NCI-H2081 treated with DMSO at 0.1 percent for 48 hours (cell line): ENCODE measurements at places on chromosomes 2 and 18.

DNA sequence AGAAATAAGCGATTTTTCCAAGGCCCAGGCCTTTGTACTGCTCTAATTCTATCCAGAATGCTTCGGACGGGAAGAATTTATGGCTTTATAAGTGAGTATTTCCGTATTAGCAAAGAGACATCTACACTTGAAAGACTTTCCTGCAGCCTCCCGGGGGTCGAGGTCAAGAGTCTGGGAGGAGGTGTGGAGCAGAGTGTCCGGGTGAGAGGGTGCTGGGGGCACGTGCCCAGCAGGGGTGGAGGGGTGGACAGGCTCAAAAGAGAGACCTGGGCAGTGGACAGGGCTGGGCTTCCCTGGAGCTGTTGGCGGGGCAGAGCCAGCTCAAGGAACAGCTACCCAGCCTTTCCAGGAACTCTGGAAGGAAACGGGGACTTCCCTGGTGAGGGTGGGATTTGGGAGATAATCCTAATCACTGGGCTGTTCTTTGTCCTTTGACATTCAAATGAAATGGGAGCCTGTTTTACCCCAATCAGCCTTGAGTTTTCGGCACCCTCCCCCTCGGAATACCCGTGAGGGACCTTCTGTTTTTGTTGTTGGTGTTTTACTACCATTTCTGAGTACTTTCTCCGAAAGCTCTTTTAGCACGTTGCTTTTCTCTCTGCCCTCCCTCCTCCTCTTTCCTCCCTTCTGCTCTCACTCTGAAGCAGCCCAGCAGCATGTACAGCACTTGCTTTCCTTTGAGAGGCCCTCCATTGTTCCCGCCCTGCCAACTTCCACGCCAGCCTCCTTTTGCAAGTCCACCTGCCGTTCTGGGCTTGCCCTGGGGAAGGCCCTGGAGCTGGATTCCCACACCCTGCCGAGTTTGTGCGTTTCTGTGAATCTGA, 164.7 kb downstream of the AGAP1 start:
- no peak for DNase-seq

GRCh38 chr2:120771111-120771780, 35.6 kb downstream of the GLI2 start:
- DNase-seq = no peak

- no peak for DNase-seq
Measured at GRCh38 chr2:237482485-237482884, 4.6 kb upstream of the MLPH start.

DNA sequence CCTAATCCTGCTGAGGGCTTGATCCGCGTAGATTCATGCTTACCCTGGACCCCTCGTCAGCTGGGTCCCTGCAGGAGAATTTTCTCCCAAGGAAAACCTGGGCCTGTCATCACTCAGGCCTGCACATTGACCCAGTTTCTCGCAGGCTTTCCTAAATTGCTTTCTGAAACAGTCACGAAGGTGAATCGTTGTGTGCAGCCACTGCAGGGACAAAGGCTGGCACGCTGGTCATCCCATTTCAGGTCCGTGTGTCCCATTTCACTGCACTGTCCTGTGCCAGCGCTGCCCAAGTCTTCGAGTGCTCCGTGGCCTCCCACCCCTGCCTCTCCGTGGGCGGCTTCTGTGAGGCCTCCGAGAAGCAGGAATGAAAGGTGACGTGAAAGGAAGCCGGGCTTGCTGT, 62.8 kb upstream of the YWHAQ start:
- no peak for DNase-seq

- DNase-seq = no peak
Measured at GRCh38 chr18:11849841-11850634, 1.2 kb upstream of the CHMP1B start.

DNA sequence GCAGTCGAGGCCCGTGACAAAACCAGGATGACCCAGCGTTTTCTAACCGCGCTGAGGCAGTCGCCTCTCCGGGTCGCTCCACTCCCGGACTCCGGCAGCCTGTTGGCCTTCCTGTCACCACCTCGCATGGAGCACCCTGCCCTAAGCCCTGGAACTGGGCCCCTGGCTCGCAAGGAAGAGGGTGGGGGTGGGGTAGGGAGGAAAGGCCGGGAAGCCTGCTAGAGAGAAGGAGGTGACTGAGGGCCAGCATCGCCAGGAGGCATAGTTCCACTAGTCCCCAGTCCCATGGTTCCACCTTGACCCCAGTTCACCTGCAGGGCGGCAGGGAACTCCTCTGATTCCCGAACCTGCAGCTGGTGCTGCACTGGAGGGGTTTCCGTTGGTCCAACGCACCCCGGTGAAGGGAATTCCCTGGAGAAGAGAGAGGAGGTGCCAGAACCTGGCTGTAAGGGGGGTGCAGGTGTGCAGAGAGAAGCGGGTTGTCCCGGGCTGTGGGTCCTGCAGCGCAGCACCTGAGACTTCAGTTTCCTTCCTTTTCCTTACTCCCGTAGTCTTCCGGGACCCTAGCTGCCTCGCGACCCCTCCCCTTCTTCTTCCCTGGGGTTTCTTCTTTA, 11.8 kb upstream of the EN1 start:
- DNase-seq = no peak

DNA sequence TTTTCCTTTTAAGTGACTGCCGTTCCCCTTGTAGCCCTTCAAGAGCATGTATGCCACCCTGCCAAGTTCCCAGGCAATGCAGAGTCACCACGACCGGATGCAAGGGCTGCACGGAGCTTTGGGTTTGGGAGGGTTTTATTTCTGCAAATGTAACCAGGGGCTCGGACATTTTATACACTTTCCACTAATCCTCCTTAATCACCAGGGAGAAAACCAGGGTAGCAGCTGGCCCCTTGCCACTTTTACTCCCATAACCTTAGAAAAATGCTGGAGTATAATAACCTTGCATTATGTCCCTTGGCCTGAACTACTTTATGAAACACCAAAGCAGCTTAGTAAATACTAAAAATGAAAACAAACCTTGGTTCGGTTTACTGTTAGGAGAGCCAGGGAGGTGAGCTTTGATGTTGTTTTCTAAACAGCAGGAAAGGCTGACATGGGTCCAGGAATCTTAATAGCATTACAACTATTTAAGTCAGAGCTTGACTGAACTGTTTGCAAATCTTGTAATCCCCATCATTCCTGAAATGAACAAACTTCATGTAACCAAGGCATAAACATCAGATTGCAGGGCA, 152.8 kb upstream of the RIOK3 start:
- DNase-seq = no peak

- no peak for DNase-seq
Measured at GRCh38 chr2:158297120-158297519, 159.4 kb downstream of the CCDC148 start.

- DNase-seq = no peak
Measured at GRCh38 chr2:182499706-182500470, 73.1 kb upstream of the PDE1A start.

DNA sequence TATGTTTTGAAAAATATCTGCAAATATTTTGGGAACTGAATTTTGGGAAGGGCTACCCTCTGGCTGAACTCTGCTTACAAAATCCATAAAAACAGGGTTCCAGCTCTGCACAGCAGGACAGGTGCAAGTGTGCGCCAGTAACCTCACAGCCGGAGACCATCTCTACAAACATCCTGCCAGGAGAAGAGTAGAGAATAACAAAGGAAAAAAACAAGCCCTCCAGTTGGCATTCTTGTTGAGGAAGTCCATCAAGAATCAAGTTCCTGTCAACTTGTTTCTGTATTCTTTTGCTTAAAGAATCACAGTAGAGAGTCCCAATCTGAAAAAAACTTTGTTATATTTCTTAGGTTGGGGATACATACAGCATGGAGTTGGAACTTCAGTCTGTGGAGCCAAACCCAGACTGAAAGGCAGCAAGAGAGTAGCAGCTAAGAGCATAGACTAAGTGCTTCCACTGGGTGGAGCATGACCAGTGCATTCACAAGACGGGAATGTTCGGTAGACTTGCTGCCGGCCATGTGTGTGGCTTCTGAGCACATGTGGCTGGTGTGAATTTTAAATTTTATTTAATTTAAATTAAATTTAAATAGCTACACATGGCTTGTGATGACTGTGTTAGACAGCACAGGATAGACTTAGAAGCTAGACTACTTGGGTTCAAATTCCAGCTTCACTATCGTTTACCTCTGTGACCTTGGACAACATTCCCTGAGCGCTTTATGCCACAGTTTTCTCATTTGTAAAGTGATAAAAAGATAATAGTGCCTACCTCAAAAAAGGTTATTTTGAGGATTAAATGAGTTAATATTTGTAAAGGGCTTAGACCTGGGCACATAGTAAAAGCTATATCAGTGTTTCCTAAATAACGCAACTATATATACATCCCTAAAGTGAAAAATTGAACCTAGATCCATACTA, 41.9 kb downstream of the SPTBN1 start:
- DNase-seq = no peak

DNA sequence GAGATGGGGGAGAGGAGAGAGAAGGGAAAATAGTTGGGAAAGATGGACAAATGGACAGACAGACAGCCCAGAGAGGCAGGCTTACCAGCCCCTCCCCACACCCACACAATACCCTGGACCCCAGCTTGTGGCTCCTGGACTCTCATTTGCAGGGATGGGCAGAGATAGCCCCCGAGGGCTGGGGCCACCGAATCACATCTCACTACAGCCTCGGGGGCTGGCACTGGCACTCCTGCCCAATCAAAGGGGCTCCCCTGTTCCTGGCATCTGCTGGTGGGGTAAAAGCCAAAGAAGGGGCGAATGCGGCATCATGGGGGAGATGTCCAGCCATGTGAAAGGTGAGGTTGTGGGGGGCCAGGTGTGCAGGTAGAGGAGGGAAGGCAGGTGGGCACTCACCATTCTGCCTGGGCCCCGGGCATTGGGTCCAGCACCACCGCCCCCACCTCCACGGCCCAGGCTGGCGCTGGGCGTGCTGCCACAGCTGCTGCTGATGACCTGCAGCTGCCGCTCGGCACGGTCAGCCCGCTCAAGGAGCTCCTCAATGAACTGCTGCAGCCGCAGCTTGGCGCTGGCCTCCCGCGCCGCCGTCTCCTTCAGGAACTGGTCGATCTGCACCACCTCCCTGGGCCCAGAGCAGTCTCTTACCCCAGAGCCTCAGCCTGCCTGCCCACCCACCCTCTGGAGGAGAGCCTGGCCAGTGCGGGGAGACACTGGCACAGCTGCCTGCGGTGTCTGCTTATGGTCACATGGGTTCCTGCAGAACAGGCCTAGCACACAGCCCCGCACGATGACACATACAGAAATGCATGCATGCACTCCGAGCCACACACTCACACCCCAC, 18.0 kb downstream of the FBXO41 start:
- no peak for DNase-seq

GRCh38 chr2:79580175-79580574, 67.3 kb downstream of the CTNNA2 start:
- no peak for DNase-seq

DNA sequence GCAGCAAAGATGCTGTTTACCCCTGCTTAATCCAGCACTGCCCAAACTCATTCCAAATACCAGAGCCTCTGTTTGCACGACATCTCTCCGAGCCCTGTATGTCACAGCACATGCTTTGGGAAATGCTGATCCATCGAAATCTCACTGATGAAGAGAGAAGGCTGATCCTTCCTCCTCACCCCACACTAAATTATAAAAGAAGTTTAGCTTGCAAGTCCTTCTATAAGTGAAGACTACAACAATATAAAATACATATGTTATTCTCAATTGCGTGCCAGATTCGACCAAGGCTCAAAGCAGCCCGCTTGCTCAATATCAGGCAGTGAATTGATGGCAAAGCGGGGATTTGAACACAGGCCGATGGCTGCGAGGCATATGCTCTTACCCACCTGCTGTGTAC, 30.7 kb upstream of the SLC35F6 start:
- DNase-seq = no peak

- DNase-seq = no peak
Measured at GRCh38 chr18:75376004-75376403, 51.5 kb downstream of the SMIM21 start.

DNA sequence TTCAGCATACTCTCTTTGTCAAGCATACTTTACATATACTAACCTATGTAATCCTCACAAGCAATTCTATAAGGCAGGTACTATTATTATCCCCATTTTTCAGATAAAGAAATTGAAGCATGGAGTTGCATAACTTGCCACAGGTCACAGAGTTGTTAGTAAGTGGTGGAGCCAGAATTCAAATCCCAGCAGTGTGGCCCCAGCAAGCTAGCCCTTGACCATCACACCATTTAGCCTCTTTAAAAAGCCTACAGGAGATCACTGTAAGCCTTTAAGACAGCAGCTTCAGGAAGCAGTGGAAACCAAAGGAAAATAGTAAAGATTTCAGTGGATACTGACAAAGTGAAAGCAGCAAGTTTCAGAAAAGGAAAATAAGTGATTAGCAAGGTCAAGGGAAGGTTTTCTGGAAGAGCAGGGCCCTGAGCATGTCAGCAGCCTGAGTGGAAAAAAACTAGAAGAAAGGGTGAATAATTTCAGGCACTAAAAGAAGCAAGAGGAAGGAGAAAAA, 11.7 kb downstream of the B4GALT6 start:
- DNase-seq = no peak

DNA sequence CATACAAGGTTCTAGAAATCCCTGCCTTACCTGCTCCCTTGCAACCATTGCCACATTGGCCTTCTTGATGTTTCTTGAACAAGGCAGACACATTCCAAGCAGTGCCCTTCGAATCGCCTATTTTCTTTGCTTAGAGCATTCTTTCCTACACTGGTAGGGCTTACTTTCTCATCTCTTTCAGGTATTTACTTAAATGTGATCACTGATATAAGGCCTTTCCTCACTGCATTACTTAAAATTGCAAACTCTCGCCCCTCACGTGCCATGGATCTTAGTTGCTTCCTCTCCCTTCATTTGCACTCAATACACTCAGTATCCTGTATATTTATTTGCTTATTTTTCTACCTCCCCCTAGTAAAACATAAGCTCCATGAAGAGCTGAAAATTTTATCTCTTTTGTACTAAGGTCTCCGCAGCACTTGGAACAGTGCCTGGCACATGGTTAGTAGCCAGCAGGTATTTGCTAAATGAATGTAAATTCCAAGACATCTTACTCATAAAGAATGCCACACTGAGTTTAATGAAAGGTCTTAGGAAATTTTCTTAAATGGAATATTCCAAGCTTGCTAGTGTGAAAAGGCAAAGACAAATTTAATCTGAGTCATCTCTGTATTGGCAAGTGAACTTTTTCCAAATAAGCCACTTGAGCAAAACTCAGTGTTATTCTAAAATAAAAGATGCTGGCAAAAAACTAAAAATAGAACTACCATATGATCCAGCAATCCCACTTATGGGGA, 42.4 kb upstream of the FIGN start:
- no peak for DNase-seq

- no peak for DNase-seq
Measured at GRCh38 chr2:132038179-132038882, 123.4 kb downstream of the ANKRD30BL start.
